Liver (tissue), 10 donors: ENCODE measurements at places on chromosomes 16 and 17.

- H3K27me3 ChIP-seq, result no peaks in the 10 kb centered on the region
- peaks cover 6% of the 10 kb centered on the region for H3K4me1 ChIP-seq
- H3K27ac ChIP-seq, result no peak overlapping the region
- DNase-seq, result no peak
Measured at GRCh38 chr17:63993368-63993985, 4.7 kb upstream of the PRR29 start.

- no peaks in the 10 kb centered on the region for H3K36me3 ChIP-seq
- H3K4me1 ChIP-seq, result peaks cover 10% of the 10 kb centered on the region
Measured at GRCh38 chr17:3730881-3731429, 7.3 kb downstream of the HASPIN start.

DNA sequence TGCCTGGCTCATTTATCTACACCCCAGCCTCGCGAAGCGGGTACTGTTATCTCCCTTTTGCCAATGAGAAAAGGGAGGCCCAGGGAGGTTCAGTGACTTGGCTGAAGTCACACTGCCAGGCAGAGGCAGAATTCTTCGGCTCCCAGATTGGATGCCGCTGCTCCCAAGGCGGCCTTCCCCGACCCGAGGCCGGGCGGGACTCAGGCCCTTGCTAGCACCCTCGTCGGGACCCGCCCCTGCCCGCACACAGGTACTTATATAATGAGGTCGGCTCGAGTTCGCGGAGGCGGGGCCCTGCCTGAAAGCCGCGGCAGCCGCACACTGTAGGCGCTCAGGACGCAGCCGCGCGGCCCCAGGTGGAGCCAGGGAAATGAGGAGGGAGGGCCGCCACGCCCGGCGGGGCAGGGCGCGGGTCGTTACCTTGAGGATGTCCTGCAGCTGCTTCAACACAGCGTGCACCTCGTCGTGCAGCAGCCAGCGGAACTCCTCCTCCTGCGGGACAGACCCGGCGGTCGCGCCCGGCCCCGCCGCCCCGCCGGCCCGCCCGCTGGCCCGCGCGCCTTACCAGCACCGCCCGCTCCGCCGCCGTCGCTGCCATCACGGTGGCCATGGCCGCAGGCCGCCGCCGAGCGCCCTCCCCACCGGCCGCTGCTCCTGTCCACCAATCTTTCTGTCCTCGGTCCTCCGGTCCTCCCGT is at the start of gene ROGDI:
Gene ROGDI (minus strand): TSS at position 672 of the 697 bp plus-strand sequence. CDS start 62 bp downstream, at position 610.
- H3K27ac ChIP-seq, result peak within 1 kb of the TSS; percentile 70
- H3K36me3 ChIP-seq, result peaks cover 22% of the 10 kb centered on the region
- peak; percentile 80 for DNase-seq
- H3K4me1 ChIP-seq, result peaks cover 9% of the 10 kb centered on the region

DNA sequence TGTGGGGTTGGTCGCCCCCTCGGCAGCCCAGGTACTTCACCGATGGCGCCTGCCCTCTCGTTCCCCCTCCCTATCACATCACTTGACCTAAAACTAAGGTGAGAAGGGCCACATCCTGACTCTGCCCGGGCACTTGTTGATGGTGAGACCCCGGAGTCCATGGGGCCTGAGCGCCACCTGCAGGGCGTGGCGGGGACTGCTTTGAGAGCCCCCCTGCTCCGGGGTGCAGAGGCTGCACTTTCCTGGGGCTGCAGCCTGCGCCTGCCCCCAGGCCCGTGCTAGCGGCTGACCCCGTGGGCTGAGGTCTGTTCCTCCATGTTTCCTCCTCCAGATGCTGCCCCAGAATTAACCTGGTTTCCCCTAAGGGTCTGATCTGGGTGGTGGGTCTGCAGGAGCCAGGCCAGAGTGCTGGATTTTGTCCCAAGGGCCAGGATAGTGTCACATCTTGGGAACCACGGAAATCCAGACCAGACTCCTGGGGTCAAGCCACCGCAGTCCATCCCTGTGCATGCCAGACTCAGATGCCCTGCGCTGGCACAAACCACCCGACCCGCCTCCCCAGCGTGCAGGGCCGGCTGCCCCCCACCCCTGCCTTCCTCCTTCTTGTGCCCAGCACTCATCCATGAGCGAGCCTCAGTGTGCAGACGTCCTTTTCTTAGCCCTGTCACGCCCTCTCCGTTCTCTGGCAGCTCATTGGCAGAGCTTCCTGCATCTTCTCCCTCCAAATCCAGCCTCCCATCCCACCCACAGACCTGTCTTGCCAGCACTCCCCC is 2.7 kb downstream of the NDUFAF8 start:
- H3K4me1 ChIP-seq, result peaks cover 25% of the 10 kb centered on the region
- H3K27ac ChIP-seq, result no peak overlapping the region
- no peak overlapping the region for H3K4me3 ChIP-seq
- H3K36me3 ChIP-seq, result no peaks in the 10 kb centered on the region
- peak; percentile 74 for DNase-seq

GRCh38 chr17:80789356-80789902 is 202.2 kb upstream of the CHMP6 start:
- H3K4me1 ChIP-seq, result peaks cover 2% of the 10 kb centered on the region
- peak overlapping the region; percentile 6 for H3K27ac ChIP-seq
- DNase-seq, result no peak
- no peaks in the 10 kb centered on the region for H3K27me3 ChIP-seq
- no peaks in the 10 kb centered on the region for H3K36me3 ChIP-seq
- no peak overlapping the region for H3K4me3 ChIP-seq

DNA sequence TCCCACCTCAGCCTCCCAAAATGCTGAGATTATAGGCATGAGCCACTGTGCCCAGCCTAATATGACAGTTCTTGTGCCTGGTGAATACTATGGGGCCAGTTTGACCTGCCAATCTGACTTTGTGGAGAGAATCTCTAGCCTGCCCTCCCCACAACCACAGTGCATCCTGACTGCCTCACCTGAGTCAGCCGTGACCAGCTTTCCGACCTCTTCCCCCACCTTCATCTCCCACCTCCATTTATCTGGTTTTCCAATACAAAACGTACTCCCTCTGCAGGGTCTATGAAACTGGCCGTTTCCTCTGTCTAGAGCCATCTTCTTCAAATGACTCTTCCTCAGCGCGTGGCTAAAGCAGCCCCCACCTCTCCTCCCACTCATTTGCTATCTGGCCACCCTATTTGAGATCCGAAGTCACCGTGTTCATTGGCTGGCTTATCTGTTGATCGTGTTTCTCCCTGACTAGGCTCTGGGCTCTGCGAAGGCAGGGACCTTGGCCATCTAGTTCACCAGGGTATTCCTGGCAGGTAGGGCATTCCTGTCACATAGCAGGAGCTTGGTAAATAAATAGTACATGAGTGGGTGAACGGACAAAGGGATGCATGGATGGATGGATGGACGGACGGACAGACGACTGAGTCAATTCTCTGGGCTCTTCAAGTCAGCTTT is 22.3 kb upstream of the PLLP start:
- H3K27me3 ChIP-seq, result no peaks in the 10 kb centered on the region
- no peak overlapping the region for H3K4me3 ChIP-seq
- DNase-seq, result no peak
- no peaks in the 10 kb centered on the region for H3K36me3 ChIP-seq

DNA sequence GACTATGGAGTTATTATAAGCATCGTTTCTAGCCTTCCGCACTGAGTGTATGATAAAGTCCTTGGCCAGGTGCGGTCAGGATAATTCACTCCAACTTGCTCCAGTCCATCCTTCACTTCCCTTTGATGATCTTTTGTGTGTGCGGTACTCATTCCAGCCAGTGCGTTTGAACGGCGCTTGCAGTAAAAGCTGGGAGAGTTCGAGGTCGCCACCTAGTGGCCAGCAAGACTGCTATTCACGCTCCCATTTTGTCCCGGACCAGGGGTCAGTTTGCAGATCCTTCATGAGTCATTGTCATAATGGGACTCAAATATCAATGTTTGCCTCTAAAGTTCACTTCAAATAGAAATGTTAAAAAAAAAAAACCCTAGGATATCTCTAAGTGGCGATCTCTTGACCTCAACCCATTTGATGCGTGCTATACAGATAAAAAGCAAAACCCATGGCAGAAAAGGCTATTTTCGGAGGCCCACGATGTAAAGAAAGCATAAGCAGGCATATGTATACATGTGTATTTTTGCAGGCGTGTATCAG is 417.1 kb downstream of the TMEM114 start:
- H3K4me1 ChIP-seq, result no peaks in the 10 kb centered on the region
- H3K27me3 ChIP-seq, result no peaks in the 10 kb centered on the region
- no peaks in the 10 kb centered on the region for H3K36me3 ChIP-seq

- no peak for DNase-seq
- H3K36me3 ChIP-seq, result no peaks in the 10 kb centered on the region
- peak overlapping the region; percentile 18 for H3K4me3 ChIP-seq
- H3K27ac ChIP-seq, result peak overlapping the region; percentile 55
- H3K4me1 ChIP-seq, result peaks cover 21% of the 10 kb centered on the region
Measured at GRCh38 chr17:78735832-78736525, 46.1 kb downstream of the CYTH1 start.

DNA sequence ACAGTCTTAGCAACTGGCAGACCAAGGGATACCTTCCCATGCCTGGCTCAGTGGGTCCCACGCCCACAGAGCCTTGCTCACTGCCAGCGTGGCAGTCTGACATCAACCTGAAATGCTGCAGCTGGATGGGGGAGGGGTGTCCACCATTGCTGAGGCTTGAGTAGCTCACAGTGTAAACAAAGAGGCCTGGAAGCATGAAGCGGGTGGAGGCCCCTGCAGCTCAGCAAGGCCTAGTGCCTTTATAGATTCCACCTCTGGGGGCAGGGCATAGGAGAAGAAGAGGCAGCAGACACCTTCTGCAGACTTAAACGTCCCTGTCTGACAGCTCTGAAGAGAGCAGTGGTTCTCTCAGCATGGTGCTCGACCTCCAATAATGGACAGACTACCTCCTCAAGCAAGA is 263.2 kb downstream of the KIF2B start:
- H3K27ac ChIP-seq, result no peak overlapping the region
- no peaks in the 10 kb centered on the region for H3K27me3 ChIP-seq
- no peaks in the 10 kb centered on the region for H3K36me3 ChIP-seq
- no peak overlapping the region for H3K4me3 ChIP-seq

DNA sequence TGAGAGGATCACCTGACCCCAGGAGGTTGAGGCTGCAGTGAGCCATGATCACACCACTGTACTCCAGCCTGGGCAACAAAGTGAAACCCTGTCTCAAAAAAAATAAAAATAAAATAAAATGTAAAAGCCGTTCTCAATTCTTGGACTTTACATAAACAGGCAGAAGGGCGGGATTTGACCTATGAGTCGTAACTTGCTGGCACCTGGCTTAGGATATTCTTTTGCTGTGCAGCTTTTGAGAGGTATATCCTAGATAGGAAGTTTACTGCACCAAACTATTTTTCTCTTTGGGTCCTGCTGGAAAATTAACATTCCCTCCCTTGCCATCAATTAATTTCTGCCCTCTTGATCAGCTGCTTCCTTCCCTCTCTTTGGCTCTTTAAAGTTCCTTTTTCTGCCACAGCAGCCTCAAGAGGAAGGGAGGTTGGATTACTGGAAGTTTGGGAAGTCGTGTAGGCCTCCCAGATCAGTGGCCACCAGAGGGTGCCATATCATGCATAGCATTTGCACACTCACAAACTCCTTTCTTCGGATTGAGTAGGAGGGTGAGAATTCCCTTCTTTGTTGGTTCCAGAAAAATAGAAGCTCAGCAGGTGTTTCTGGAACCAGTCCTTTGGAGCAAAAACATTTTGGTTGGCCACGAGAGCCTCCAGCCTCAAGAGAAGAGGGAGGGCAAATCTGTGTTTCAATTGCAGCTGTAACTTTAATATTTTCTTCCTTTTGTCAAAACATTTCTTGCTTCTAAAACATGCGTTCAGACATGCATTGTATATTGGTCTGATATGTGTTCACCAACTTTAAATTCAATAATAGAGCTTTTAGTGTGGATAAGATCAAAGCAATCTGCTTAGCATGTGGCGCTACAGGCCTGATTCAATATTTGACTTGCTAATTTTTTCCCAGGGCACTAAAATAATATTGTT is 147.3 kb downstream of the CCDC182 start:
- no peaks in the 10 kb centered on the region for H3K36me3 ChIP-seq
- H3K27ac ChIP-seq, result no peak overlapping the region
- DNase-seq, result peak; percentile 52
- no peak overlapping the region for H3K4me3 ChIP-seq
- H3K4me1 ChIP-seq, result no peaks in the 10 kb centered on the region

- H3K36me3 ChIP-seq, result no peaks in the 10 kb centered on the region
- H3K27ac ChIP-seq, result no peak overlapping the region
- H3K4me1 ChIP-seq, result no peaks in the 10 kb centered on the region
- H3K27me3 ChIP-seq, result peaks cover 3% of the 10 kb centered on the region
Measured at GRCh38 chr17:65402513-65403496, 158.6 kb downstream of the AXIN2 start.

DNA sequence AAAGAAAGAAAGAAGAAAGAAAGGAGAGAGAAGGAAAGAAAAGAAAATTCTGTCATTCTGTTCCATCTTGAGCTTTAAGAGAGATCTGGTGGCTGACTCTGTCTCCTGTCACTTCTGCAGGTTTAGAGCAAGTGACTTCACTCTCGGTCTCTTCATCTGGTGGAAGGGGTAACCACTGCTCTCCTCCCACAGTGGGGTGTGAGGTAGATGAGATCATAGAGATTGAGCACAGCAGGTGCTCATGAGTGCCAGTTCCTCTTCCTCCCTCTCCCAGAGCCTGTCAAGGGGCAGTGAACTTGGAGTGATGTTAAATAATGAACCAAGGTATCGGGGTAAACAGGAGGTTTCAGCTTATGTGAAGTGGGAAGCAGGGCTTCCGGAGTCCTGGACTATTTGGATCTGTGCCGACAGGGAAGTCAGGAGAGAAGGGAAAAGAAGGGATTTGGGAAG is 47.7 kb downstream of the BEAN1 start:
- no peak for DNase-seq
- H3K4me1 ChIP-seq, result no peaks in the 10 kb centered on the region
- H3K27ac ChIP-seq, result no peak overlapping the region
- no peaks in the 10 kb centered on the region for H3K36me3 ChIP-seq
- no peak overlapping the region for H3K4me3 ChIP-seq
- H3K27me3 ChIP-seq, result peaks cover 3% of the 10 kb centered on the region

DNA sequence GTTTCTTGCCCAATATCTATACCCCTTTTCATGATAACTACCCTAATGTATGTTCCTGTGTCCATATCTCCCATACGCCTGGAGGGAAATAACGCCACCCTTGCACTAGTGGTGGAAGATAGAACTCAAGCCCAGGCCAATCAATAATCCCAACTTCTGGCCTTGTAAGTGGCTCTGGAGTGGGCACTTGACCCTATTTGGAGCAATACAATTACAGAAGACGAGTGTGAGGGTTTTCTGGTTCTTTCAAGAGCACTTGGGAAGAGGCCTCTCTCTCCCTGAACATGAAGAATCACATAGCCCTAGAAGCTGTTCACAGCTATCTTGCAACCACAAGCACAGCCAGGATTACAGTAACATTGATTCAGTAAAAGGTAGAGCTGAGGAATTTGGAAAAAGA is 217.9 kb downstream of the RAB11FIP4 start:
- no peak overlapping the region for H3K27ac ChIP-seq
- H3K4me3 ChIP-seq, result no peak overlapping the region
- no peak for DNase-seq
- no peaks in the 10 kb centered on the region for H3K4me1 ChIP-seq
- H3K27me3 ChIP-seq, result no peaks in the 10 kb centered on the region

- DNase-seq, result no peak
Measured at GRCh38 chr17:73642659-73643000, 1.6 kb downstream of the SDK2 start.
